ENCODE measurements at places on chromosomes 5 and 9.

DNA sequence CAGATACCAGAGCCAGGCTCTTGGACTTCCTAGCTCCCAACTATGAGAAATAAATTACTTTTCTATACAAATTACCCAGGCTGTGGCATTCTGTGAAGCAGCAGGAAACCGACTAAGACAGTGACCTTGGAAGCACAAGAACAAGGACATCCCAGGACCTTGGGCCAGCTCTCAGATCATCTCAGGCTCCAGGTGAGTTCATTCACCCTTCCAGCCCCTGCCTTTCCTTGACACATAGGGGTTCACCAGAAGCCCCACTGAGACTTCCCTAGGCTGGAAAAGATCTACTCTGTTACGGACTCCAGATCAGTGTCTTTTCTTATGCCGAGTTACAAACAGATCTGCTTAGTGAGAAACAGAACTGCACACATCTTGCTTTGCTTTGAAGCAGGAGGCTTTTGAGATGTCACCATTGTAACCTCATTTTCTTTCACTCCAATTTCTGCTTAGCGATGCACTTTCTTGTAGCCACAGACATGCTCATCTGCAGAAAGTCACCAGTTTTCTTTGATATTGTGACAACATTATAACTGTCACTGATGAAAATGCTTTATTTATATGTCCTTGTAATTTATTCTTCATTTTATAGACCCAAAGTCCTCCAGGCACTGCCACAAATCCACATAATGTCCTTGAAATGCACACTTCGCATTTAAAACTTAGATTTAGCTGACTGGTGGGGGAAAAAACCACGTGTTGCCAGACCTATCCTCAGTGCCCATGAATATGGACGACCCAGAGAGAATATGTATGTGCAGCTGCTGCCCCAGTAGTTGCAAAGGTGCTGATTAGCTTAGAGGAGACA, 8.1 kb downstream of the CD180 start:
- DNase-seq: no peak

DNA sequence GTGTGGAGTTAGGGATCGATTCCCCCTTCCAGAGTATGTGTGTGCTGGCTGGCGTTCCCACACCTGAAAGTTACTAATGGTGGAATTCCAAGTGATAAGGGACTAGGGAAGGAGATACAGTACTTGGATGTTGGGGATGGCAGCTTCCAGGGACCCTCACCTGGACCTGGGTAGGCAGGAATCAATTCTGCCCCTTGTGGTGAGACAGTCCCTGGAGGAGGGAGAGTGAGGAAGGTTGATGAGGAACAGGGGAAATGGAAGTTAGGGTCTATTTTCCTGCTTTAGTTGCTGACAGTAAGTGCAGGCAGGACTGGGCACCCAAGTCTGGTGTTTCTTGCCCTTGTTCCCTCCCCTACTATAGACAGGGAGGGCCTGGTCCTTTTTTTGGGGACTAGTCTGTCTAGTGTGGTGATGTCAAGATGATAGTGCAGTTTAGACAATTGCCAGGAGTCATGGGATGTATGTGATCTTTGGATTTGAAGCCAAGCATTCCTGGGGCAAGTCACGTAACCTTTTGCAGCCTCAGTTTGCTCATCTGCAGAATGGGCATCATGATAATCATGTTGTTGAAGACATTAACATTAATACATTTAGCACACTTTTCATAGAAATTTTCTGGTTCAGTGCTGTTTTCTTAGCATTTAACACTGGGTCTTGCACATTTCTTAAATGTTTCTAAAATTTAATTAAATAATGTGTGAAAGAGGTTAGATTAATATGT, 51.7 kb downstream of the DAB2IP start:
- no peak for DNase-seq

DNA sequence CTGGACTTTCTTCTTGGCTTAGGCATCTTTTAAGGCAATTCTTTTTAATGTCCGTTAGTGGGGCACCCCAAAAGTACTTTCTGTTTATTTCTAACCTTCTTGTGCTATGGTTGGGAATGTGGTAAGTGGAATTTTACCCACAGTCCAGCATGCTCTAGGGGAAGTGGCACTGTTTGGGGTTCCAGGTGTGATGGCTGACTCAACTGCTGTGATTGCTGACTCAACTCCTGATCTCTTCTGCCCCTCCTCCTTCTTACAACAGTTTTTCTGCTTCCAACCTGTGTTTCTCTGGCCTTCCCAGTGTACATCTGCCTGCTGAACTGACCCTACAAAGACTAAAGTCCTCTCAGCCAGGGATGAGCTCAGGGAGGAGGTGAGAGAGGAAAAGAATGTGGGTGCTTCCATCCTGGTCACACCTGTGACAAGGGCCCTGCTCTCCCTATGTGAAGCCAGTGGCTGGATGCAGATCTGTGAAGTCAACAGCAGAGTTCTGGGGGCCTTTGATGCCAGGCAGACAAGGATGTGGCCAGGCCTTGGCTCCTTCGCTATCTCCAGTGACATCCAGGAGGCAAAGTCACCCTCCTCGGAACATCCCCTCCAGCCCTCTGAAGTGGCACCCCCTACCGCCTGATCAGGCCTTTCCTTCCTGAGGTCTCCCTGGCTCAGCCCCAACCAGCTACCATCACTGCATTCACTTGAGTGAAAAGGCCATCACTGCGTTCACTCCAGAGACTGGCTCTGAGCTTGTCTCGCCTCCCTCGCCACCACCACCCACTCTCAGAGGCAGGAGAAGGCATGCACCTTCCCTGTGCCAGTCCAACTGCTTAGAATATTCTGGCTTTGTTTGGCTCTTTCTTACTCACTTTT, 72.2 kb downstream of the C5orf15 start:
- DNase-seq: no peak

DNA sequence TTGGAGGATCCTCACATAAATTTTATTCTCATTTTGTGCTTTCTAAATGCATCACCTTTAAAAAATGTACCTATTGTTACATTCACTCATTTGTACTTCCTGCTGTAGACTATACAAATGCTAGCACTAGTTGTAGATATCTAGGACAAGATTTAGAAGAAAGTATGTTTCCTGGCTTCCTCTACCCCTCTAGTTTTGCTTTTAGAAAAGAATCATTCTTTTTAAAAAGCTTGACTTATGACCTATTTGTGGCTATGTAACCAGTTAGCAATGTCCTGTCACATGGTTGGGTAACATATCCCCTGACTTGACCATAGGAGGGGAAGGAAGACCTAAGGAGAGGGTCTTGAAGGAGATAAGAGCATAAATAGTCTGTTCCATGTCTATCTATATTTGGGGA, 13.3 kb downstream of the CAMK4 start:
- no peak for DNase-seq

GRCh38 chr9:107612136-107612535, 122.6 kb upstream of the KLF4 start:
- DNase-seq: no peak

GRCh38 chr5:54658010-54658409, 140.5 kb downstream of the SNX18 start:
- no peak for DNase-seq

DNA sequence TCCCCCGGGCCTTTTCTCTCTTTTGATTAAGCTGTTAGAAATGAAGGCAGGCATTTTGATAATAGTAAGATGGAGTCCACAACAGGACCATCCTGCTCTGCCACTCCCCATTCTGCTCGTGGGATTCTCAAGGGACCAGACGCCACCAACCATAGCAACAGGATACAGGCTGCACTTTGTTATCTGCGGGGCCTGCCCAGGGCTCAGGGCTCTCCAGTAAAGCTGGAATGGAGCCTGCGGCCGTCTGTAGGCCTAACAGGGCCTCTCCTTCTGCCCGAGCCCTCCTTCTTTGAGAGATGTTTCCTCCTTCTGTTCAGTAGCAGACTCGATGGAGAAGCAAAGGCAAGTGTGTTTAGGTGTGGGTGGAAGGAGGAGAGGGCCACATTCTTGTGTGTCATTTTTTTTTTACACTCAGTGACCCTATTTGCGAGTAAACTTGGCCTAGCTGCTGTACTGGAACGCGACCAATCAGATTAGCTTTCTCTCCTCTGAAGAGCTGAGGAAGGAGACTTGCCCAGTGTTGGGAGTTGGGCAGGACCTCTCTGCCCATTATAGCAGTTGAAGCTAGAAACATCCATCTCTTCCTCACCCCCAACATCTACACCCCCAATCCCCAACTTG, 8.9 kb upstream of the EPB41L4B start:
- DNase-seq: no peak

DNA sequence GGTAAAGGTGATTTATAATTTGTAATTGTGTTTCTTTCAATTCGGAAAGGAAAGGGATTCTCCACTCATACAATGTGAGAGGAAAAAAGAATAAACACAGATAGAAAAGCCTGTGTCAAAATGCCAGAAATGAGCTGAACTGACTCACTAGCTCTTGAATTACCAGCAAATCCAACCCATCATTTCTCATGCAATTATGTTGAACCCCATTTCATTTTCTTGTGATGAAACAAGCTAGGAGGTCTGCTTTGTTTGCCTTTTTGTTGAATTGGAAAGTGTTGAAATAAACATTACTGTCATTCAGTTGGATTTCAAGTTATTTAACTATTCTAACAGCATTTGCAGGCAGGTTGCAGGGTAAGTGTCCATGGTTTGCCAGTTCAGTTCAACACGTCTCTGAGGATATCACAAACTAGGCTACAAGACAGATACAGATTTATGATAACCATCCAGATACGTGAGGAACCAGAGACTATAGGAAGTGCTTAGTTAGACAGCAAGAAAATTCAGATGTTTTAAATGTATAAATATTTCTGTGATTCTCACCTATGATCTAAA, 547.2 kb downstream of the MAT2B start:
- DNase-seq: no peak

- no peak for DNase-seq
Observed at GRCh38 chr9:21160178-21160577, 6.3 kb downstream of the IFNA21 start.

DNA sequence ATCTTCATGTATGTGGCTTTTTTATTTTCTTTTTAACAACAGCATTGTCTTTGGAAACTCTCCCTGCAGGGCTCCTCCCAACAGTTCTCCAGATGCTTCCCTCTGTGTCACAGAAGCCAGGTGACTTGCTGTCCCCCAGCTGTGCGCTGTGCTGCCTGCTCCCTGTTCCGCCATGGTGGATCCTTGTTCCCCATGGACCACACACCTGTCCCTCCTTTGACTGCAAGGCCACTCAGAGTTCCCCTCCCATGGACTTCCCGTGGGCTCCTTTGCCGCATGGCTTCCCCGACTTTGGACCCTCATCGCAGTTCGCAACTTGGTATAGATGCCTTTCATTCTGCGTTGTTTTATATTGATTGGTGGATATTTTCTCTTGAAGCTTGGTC, 18.6 kb downstream of the ANKRD33B start:
- DNase-seq: no peak

DNA sequence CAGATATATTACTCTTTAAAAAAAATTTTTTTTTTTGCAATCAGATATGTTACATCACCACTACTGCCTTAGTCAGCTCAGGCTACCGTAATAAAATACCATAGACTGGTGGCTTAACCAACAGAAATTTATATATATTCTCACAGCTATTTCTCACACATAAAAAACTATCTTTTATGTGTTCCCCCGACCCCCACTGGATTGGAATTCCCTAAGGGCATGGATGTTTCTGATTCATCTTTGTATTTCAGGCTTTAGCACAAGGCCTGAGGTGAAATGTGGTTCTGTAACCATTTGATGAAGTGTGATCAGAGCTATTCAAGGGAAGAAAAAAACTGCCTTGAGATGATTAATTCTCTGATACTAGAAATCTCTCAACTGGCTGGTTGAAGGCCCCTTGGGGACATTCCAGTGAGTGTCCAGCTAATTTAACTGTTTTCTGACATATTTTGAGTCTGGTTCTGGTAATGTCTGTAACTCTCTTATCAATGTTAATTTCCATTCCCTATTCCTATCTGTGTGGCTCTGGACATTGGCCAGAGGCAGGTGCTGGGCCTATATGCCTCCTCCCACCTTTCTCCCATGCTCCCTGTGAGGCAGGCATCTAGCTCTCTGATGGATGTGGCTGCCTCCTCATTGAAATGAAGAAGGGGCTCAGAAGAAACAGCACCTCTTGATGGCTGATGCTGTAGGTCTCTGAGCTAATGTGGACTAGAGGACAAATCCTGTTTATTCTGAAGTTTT, 2.5 kb downstream of the CD14 start:
- DNase-seq: no peak

- no peak for DNase-seq
Observed at GRCh38 chr5:96459313-96460121, 26.5 kb upstream of the PCSK1 start.

DNA sequence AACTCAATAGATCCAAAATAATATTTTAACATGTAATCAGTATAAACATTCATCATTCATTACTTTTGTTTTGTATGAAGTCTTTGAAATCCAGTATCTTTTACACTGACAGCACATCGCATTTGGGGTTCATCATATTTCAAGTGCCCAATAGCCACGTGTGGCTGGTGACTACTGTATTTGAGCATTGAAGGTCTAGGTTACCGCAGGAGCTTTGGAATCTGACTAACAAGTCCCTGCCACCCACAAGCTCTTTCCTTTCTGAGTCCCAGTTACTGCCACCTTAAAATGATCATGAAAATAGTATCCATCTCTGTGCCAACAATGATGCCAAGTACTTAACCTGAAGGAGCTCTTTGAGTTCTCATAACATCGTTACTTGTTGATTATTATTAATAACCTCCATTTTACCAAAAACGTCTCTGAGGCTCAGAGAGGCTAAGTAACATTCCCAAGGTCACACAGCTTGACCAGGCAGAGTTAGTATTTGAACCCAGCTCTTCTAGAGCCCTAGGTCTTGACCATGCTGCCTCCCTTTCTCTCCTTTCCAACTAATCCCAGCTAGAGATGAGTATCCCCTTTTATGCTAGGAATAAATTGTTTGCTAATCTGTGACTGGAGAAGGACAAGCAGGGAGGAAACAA, 24.2 kb downstream of the ARHGEF37 start:
- DNase-seq: no peak

GRCh38 chr5:180910735-180911134, 11.8 kb downstream of the BTNL8 start:
- no peak for DNase-seq

DNA sequence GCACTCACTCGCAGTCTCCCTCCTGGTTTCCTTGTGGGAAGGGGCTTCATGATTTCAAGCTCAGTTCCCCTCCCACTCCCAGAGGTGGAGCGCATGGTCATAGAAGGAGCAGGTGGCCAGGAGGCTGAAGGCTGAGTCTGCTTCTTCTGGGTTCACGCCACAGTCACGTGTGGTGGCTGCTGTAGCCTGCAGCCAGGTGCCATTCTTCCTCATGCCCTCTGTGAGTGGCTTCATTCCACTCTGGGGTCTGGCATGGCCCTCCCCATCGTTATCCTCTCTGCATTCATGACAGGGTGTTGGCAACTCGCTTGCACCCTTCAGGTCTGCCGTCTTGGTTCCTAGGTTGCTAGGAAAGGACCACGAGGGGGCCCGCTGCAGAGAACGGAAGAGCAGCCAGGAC, 3.5 kb downstream of the MRPL41 start:
- no peak for DNase-seq

GRCh38 chr9:133914442-133915342, 77.4 kb downstream of the VAV2 start:
- DNase-seq: no peak

- no peak for DNase-seq
Observed at GRCh38 chr5:146660376-146660960, 144.5 kb upstream of the GPR151 start.

All from stimulated activated CD4-positive, alpha-beta T cell treated with anti-CD3 and anti-CD28 coated beads, Interleukin-12 subunit alpha, Interleukin-12 subunit beta, amount 100 ng/mL, for 48 hours (primary cell).